ENCODE measurements at places on chromosomes 1 and 21.
A peak's percentile ranks its signal among the peaks of the same experiment; 100 is the strongest.

DNA sequence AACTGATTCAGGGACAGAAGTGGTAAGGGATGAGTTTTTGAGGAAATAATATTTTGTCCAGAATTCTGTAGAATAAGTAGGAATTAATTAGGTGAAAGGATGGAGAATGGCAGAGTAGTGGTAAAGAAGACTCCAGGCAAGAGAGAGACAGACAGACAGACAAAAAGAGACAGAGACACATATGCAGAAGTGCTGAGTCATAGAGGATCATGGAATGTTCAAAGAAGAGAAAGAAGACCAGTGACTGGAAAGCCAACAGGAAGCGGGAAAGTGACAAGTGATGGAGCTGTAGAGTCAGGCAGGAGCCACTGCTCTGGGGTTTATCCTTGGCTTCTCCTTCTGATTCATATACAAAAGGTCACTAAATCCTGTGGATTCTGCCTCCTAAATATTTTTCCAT lies 85.9 kb downstream of the UROD start:
- DNase-seq, result no peak

DNA sequence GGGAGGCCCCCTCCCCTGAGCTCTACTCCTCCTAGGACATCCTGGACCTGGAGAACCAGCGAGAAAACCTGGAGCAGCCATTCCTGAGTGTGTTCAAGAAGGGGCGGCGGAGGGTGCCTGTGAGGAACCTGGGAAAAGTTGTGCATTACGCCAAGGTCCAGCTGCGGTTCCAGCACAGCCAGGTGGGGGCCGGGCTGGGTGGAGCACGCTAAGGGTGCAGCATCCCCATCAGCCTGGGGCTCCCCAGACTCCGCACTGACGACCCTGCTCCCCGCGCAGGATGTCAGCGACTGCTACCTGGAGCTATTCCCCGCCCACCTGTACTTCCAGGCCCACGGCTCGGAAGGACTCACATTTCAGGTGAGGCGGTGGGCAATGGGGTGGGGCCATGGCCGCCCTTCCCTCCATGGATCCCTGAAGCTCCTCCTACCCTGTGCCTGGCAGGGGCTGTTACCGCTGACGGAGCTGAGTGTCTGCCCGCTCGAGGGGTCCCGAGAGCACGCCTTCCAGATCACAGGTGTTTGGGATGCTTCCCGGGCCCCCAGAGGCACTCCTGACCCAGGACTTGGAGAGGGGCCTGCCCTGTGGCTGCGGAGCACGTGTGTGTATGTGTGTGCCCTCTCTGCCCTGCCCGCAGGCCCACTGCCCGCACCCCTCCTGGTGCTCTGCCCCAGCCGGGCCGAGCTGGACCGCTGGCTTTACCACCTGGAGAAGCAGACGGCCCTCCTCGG lies 4.1 kb downstream of the PLEKHN1 start:
- no peak for DNase-seq

DNA sequence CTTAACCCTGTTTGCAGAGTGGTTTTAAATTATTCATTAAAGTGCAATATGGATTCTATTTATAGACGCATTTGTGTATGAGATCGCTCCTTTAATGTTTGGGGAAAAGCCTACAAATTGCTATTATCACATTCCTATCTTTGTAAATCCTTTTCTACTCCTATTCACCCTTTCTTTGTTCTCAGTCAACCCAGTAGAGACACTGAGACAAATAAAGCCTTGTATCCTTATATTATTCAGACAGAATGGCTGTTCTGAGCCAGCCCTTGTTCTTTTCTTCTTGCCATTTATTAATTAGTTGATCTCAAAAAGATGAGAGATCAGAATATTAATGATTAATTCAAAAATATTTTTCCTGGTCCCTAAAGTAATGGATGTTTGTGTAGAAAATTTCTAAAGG lies 8.4 kb downstream of the PCBP3 start:
- no peak for DNase-seq

GRCh38 chr1:3140437-3140836 lies 71.4 kb downstream of the PRDM16 start:
- no peak for DNase-seq

GRCh38 chr21:42448686-42449085 lies 45.0 kb downstream of the UBASH3A start:
- DNase-seq, result no peak

DNA sequence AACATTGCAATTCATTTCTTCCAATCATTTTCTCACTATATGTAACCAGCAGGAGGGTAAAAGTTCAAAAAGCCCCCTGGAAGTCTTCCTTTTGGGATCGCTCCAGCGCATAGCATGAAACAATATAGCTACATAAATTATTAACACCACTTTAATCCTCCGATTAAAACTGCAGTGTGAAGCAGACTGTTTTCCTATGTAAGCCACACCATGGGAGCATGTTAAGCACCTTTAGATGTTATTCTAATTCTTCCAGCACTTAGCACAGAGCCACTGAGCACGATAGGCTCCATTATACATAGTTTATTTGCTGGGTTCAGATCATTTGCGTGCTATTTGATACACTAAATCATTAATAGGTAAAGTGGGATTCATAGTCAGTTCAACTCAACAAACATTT lies 18.4 kb upstream of the GADD45A start:
- DNase-seq, result no peak

DNA sequence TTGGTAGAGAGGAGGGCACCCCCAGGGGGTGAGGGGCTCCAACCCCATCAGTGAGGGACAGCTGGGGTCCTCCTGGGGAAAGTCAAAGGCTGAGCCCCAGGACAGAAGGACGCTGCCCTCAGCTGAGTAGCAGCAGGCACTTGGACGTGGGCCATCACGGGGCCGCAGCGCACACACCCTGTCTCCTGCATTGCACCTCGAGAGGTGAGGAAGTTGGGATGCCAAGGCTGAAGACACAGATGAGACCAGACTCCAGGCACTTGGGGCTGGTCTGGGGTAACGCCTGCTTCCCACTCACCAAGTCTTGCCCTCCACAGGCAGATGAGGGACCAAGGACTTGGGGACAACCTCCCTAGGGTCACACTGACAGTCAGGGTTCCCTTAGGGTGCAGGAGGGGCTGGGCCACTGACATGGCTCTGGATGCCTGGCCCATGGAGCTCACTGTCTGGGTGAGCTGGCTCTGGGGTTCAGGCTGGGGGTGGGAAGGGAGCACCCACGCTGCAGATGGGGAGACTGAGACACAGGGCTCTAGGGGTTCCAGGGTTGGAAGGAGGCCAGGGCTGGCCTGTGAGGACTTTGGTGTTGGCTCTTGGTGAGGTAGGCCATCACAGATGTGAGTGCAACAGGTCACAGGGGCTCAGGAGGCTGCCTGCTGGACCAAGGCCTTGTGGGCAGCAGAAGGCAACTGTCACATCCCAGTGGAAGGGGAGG lies 16.6 kb upstream of the ZNF678 start:
- no peak for DNase-seq

DNA sequence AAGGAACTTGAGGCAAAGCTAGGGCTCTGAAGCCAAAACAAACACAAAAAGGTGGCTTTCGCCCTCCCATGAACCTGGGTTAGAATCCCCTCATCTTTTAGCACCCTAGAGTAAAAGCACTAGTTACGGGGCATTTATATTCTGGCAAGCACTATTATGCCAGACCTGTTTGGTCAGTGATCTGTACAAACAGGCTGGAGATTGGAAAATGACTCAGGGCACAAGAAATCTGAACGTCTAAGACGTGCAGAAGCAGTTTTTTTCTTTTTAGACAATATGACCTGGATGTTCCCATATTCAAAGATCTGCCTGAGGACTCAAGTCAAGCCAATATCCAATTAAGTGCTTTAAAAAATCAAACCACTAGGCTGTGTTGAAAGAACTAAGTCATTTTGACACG lies 3.0 kb downstream of the ZNF436 start:
- no peak for DNase-seq

GRCh38 chr1:219247441-219247840 lies 73.8 kb downstream of the LYPLAL1 start:
- DNase-seq, result no peak

DNA sequence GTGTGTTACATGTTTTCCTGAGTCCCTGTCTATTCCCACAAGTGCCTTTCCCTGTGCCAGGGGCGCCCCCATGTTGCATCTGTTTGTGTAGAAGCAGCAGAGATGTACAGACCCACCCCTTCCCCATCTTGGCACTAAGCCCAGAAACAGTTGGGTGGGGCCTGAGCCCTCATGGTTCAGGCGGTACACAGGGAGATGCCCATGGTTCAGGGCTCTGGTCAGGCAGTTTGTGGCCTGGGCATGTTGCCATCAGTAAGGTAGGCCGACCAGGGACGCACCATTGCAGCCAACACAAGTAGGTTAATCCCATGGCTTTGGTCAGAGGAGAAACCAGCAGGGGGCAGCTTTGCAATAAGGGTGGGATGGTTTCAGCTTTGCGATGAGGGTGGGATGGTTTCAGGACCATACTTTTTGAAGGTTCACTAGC lies 914 bp upstream of the ADGRB2 start:
- peak; percentile 72 for DNase-seq

DNA sequence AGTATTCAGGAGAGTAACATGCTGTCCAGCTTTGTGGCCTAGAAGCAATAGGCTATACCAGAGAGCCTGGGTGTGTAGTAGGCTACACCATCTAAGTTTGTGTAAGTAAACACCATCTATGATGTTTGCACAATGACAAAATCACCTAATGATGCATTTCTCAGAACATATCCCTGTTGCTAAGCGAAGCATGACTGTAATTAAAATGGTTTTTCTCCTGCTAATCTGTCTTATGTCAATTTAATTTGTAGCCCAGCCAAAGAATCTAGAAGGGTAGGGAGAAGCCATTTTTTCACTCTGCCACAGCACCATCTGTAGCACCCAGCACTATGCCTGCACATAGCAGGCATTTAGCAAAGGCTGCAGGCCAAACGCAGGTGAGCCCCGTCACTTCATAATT lies 2.0 kb upstream of the TTC24 start:
- no peak for DNase-seq

GRCh38 chr1:109621379-109622136 lies 1.9 kb downstream of the AMPD2 start:
- no peak for DNase-seq

DNA sequence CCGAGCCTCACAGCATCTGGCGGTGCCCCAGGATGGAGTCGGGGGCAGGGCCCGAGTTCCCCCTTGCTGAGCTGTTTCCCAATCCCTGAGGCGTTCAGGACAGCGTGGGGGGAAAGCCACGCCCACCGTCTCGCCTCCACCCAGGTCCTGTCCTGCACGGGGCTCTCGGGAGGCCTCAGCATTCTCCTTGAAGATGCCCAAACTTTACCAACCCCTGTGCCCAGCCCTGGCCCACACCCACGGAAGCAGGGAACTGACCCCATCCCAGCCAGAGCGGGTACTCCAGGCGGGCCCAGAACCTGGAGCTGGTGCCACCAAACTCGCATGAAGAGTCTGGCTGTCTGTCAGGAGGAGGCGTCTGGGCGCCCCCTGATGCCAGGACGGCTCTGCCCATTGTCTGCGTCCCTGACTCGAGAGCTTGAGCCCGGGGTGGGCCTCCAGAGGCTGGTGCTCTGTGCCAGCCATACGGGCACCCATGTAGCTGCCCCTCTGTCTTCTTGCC lies 35.3 kb upstream of the POFUT2 start:
- no peak for DNase-seq

- DNase-seq, result no peak
Observed at GRCh38 chr1:245859493-245860114, 647.5 kb downstream of the SMYD3 start.

DNA sequence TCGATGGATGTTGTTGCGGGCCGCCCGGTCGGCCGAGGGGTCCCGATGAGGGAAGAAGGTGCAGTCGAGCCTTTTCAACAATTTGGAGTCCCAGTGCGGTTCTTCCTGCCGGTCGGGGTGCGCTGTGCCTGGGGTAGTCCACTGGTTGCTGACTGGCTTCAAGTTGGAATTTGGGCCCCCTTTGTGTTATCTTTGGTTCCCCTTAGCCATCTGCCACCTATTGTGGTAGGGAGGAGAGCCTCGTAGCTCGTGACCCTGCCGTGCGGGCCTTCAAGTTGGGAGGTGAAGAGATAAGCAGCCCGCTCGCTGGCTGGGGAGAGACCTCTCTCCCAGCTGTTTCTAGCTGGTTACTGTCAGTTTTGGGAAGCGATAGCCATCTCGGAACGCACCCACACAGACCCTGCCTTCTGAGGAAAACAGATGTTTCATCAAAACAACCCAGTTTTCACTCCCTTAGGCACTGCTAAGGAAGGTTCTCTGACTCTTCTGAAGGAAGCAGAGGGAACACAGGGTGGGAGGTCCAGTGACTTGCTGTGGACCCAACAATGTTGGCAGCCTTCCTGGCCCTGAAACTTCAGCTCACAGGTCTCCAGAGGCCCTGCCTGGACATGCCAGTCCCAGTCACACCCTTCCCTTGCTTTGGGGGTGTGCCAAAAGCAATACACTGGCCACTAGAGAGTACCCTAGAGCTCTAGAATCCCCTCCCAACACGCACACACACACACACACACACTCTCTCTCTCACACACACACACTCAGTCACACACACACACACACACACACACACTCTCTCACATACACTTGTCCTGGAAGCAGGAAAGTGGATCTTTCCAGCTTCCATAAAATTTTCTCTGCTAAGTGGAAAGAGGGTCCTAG lies 1.0 kb downstream of the BTG2 start:
- no peak for DNase-seq

- no peak for DNase-seq
Observed at GRCh38 chr21:16536643-16537434, 807.1 kb downstream of the USP25 start.

- DNase-seq, result peak; percentile 24
Observed at GRCh38 chr1:242523719-242524570, 552 bp downstream of the PLD5 start.

DNA sequence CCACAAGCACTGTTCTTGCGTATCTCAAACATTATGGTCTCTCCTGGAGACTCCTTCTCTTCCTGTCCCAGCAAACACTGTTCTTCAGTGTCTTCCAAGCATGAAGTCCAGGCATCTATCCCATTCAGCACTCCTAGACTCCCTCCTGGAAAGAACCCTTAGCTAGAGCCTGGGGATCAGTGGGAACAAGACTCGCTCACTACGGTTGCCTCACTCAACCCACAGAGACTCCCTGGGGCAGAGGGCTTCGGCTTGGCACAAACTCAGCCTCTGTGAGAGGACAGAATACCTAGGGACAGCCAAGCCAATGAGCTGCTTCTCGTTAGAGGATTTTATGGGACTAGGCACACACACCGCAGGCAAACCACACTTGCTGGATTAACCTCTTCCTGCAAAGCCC lies 86.5 kb upstream of the IPO9 start:
- DNase-seq, result no peak

- DNase-seq, result no peak
Observed at GRCh38 chr1:206480211-206480610, 9.9 kb downstream of the IKBKE start.

DNA sequence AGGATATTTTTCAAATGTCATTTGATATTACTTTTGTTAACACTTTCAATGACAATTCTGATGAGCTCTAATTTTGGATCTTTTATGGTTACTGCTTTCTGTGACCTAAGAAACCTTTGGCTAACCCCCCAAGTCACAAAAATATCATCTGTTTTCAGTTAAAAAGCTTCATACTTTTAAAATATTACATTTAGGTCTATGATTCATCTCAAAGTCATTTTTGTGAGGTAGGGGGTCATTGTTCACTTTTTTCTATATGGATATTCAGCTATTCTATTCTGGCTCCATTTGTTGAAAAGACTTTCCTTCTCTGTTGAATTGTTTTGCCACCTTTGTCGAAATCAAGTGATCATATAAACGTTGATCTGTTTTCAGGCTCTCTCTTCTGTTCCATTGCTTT lies 44.8 kb downstream of the UCHL5 start:
- no peak for DNase-seq

All from HuH-7 (cell line).